Activated gamma-delta T cell treated with anti-CD3 and anti-CD28 coated beads, Interleukin-2, amount 50 U/mL, for 16 hours (primary cell): ENCODE measurements at places on chromosomes 3 and 15.

DNA sequence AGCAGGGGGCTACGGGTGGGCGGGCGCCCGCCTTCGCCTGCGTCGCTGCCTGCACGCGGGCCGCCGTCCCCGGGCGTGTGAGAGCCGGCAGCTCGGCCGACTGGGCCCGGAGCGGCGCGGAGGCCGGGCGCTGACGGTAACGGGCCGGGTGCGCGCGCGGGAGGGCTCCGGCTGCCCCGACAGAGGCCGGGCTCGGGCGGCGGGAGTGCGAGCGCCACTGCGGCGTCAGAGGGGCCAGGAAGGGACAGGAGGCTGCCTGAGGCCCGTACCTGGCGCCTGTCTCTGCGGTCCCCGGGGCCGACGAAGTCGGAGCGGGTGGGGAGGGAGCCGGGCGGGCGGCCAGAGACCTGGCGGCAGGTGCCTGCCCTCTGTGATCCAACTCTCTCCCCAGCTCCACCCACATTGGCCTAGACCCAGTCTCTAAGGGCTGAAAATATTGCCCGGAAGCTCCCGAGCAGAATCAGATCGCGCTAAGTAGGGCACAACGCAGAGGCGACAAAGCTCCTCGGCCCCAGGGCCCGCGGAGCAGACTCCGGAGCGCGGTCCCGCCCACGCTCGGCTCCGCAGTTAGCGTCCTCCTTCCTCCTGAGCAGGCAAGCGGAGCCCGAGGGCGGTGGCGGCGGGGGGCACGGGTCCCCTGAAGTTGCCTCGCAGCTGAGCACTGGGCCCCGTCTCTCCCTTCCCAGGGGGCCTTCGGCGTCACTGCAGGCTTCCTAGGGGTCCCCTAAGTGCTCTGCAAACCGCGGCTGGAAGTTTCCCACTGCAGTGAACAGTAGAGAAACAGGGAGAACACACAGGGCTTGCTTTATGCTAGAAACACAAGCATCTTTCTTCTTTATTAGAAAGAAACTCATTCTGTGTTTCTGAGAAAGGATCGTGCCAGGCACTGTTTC, at the start of gene MAN2A2:
Gene MAN2A2, plus strand, starts transcription at position 463 of the 893 bp plus-strand sequence. CDS start 906 bp downstream, outside the sequence.
- peak; percentile 58 for DNase-seq

GRCh38 chr3:127136024-127136600, 56.8 kb upstream of the PRR23E start:
- DNase-seq: no peak

DNA sequence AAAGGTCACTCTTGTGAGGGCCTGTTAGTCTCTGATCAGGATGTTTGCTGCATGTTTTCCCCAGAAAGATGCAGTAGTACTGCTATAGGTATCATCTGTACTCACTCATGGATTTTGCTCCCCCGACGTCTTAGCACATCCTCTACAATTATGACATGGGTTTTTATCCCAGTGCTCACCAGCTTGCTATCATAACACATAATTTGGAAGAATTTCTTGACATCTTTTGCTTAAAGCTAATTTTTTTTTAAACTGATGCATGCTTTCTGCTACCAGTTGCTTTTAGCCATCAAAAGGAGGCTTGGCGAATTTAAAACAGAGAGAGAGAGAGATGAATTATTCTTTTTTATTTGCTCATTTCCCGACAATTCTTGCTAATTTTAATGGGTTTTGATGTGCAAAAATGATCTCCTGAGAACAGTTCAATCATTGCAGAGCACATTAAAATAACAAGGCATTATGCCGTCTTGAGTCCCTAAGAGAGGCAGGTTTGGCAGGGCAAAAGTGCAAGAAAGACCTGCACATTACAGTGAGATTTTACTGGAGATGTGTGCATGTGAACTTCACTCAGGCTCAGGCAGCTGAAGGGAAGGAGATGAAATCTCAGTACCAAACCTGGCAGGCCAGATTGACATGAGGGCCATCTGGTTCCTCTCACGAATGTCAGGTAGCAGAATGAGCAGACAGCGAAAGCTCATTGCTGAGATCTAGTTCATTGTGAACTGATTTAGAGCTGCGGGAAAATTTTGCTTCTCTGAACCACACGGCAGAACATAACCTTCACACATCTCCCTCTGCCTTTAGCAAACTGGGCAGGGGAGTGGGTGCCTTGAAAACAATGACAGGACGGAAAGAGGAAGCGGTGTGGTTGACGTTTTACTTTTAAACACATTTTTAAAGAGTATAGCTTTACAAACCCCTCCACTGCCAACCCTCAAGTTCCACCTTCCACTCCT, 25.9 kb upstream of the GOLGA8B start:
- no peak for DNase-seq

DNA sequence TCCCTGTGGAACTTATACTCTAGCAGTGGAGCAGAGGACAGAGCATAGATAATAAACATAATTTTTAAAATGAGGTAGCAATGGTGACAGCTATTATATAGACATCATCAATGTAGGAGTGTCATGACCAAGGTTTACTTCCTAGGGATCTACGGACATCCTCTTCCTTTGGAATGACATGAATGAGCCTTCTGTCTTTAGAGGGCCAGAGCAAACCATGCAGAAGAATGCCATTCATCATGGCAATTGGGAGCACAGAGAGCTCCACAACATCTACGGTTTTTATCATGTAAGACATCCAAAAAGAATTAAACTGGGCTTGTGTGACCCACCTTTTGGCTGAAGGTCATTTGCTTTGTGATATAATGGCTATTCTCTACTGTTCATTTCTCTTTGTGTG, 30.1 kb upstream of the CAPN3 start:
- DNase-seq: no peak

DNA sequence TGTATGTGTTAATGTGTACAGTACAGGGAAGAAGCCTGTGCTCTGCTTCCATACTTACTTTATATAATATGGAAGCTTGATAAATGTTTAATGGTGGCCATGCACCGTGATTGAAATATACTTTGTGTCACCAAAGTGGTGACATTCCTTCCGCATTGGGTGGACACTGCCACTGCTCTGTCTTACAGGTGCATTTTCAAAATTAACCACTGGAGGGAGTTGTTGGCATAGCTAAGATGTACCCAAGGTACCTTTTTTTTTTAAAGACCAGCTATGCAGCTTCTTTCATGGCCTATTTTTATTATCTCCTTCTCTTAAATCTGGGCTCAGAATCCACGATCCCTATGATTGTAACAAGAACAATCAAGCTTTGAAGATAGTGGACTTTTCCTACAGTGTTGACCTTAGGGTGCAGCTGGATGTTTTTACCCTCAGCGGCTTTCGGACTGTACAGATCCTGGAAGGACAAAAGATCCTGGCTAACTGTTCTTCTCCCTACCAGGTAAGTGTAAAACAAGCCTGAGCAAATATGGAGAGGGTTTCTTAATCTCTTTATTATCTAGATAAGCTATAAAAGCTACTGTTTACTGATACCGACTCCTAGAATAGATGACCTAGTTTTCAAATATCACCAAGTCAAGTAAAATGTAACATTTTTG, 21.6 kb upstream of the PAK6 start:
- peak; percentile 24 for DNase-seq

DNA sequence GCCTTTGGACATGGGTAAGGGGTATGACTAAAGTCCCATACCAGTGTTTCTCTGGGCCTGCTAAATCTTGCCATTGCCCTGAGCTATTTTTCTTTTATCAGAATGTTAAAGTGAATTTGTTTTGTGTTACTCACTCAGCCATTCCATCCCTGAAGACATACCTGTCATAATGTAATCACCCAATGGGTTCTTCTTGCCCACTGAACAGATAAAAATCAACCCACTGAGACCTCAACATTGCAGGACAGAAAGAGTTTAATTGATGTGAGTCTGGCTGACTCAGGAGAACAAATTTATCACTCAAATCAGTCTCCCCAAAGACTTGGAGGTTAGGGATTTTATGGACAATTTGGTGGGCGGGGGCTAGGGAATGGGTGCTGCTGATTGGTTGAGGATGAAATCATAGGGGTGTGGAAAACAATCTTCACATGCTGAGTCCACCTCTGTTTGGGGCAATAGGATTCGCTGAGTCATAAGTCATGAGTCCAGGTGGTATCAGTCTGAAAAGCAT, 47.4 kb downstream of the ILDR1 start:
- DNase-seq: no peak

- DNase-seq: peak; percentile 27
Observed at GRCh38 chr3:16048435-16049318, 125.8 kb upstream of the GALNT15 start.
